ENCODE measurements at places on chromosomes 11 and 22.
A peak's percentile ranks its signal among the peaks of the same experiment; 100 is the strongest.

DNA sequence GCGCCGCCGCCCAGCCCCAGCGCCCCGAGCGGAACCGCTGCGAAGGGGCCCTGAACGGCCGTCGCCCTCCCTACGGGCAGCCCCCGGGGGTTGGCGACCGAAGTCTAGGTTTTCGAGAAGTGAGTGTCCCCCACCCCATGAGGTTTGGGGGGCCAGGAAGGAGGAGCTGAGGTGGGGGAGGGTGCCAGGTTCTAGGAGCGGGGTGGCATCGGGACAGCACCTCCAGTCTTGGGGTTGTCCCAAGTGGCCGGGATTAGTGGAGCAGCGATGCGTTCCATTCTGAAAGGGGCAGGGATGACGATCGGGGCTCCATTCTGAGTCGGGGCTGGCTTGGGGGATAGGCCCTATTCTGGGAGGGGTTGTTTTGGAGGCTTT lies 408 bp downstream of the PPP2R5B start:
- peak; percentile 20 for DNase-seq

GRCh38 chr11:27842290-27842689 lies 142.0 kb upstream of the BDNF start:
- no peak for DNase-seq

- DNase-seq, result peak; percentile 14
Observed at GRCh38 chr11:78424334-78425270, 7.0 kb upstream of the GAB2 start.

DNA sequence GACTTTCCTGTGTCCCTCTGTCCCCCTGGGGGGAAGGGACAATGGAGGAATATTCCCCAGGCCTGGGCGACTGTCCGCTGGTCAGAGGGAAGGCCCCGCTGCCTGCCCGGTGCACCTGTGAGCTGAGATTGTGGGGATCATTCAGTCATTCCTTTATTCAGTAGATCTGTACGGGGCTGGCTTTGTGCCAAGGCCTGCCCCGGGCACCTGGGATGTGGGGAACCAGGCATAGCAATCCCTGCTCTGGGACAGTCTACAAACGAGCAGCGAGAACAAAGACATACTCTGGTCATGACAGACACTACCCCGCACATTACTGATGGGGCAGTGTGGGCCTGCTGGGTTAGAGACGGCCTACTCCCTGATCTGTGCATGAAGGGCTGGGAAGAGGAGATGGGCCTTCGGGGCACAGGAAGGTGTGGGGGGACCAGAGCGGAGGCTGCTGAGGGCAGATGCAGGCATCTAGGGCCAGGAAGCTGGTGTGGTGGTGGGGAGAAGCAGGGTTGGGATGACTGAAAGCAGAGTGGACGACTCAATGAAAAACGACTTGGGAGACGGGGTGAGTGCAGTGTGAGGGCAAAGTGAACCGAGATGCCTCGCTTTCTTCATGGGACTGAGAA lies 1.8 kb upstream of the MYO7A start:
- no peak for DNase-seq

GRCh38 chr22:16819249-16819648 lies 6.0 kb downstream of the XKR3 start:
- DNase-seq, result no peak

DNA sequence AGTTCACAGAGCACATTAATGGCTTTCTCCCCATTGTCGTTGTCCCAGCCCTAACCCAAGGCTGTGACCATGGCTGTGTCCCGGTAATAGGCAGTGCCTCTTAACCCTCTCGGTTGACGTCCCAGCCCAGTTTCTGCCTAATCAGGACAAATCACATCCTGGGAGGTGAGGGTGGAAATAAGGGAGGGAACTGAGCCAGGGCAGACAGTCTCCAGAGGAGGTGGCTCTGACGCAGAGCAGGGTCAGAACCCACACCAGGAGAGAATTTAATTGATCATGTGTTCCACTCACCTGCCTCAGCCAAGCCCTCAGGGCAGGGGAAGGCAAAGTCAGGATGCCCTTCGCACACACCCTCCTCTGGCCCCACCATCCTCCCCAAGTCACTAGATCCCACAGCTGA lies 17.0 kb downstream of the SLC43A1 start:
- no peak for DNase-seq

DNA sequence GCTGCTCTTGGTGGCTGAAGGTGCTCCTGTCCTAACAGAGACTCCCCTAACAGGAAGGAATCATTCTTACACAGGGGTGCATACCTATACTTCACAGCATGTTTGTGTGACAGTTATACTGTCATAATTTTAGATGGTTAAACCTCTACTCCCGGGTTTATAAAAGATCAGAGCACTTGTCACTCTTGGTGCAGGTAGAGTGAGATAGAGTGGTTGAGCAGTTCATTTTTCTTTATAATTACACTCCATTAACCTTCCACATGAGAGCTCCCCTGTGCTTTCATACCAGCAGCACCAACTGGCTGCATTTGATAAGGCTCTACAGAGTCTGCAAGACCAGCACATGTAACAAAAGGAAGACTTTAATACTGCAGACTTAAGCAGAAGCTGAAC lies 72.9 kb downstream of the LARGE2 start:
- peak; percentile 94 for DNase-seq

DNA sequence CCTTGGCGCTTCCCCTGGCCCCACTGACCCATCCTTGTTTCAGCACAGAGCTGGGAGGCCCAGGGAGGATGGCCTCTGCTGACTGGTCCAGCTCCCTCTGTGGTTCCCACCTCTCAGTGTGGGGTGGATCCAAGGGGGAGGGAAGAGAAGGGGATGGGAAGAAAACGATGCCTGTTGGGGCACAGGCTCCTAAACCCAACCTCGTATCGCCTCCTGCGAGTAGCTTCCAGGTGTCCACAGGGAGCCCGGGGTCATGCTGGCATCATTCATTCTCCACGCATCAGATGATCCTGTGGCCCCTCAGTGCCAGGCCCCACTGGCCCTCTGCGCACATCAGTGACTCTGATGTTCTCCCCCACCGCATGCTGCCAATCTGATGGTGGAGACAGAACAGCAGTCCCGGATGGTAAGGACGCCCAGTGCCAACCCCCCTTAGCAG lies 5.1 kb downstream of the MYEOV start:
- DNase-seq, result no peak

DNA sequence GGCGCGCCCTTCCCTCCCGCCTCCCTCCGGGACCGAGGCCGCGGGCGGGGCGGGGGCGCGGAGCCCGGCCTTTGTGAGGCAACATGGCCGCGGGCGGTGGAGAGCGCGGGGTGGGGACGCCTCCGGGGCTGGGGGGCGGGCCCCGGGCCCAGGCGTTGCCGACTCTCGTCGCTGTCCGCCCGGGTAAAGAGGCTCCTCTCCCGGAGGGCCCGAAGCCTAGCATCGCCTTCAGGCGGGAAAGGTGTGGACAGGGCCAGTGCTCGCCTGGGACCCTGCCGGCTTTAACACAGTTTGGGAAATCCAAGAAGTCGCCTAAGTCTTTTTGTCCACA lies 369 bp downstream of the DGCR8 start:
- peak; percentile 69 for DNase-seq

- peak; percentile 42 for DNase-seq
Observed at GRCh38 chr11:20337526-20338154, 25.9 kb upstream of the HTATIP2 start.

GRCh38 chr22:47400701-47401591 lies 638.5 kb downstream of the TBC1D22A start:
- no peak for DNase-seq

DNA sequence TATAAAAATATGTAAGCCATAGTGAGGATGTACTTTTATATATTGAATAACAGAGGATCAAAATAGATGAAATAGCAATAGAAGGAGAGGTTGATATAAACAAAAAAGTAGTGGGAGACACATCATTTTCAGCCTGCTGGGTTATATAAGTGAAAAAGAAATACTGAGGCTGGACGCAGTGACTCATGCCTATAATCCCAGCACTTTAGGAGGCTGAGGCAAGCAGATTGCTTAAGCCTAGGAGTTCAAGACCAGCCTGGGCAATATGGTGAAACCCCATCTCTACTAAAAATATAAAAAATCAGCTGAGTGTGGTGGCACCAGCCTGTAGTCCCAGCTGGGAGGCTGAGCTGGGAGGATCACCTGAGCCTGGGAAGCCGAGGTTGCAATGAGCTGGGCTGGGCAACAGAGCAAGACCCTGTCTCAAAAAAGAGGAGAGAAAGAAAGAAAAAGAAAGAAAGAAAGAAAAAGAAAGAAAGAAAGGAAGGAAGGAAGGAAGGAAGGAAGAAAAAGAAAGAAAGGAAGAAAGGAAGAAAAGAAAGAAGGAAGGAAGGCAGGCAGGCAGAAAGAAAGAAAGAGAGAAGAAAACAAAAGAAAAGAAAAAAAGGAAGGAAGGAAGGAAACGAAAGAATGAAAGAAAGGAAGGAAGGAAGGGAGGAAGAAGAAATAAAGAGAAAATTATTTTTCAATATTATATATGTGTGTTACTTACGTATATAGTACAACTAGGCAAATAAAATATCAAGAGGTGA lies 7.0 kb upstream of the P2RY2 start:
- no peak for DNase-seq

- no peak for DNase-seq
Observed at GRCh38 chr11:22763166-22763565, 66.4 kb downstream of the SVIP start.

DNA sequence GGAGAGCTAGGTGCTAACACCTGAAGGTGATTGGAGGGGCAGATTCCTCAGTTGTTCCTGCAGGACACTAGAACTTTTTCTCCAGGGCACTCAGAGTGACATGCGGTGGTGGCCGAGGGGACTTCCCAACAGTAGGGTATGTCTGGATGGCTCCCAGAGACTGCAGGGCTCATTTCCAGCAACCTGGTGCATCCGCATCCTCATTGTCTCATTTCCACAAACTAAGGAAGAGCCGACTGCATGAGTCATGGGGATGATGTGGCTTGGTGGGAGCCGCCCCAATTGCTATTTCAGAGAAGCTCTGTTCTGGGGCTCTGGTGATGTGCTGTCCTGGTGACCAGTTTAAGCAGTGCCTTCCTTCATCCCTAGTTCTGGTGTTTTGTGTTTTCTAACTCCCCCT lies 2.8 kb upstream of the ROBO4 start:
- DNase-seq, result no peak

- DNase-seq, result no peak
Observed at GRCh38 chr22:40512426-40513136, 123.9 kb downstream of the MRTFA start.

DNA sequence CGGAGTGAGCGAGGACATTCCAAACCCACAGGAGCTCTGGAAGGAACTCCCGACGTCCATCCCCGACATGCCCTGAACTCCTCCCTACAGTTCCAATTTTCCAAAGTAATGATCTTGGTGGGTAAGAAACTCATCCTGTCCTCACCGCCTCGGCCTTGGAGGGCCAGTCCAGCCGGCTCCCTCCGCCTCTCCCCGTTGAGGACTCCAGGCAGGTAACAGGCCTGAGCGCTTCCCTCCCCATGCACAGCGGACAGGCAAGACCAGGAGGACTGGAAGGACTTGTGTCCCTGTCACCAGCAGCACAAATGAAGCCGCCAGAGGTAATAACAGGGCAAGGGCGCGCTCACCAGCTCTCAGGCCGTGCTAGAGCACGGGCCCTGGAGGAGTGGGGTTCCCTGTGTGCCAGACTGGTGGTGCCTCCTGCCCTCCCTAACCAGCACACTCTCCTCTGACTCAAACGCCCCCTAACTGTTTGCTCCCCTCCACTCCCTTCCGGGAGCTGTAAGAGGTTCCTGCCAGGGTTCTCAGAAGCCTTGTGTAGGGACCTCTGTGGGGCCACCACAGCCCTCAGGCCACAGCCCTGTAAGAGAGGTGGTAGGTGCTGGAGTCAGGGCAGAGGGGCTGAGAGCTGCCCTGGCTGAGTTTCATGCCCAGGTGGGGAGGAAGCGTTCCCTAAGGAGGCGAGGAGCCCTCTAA lies 17.1 kb downstream of the OVOL1 start:
- no peak for DNase-seq

- DNase-seq, result no peak
Observed at GRCh38 chr11:76291576-76292526, 85.5 kb upstream of the WNT11 start.

- no peak for DNase-seq
Observed at GRCh38 chr11:69863544-69864200, 44.5 kb upstream of the FGF3 start.

GRCh38 chr11:107337917-107338316 lies 119.7 kb downstream of the CWF19L2 start:
- no peak for DNase-seq

GRCh38 chr22:44382116-44383038 lies 69.6 kb upstream of the SHISAL1 start:
- DNase-seq, result no peak

GRCh38 chr22:46355369-46355995 lies 20.0 kb downstream of the TRMU start:
- peak; percentile 62 for DNase-seq

GRCh38 chr11:130533113-130533798 lies 84.8 kb downstream of the ADAMTS15 start:
- no peak for DNase-seq

- DNase-seq, result no peak
Observed at GRCh38 chr11:30778596-30778995, 192.4 kb upstream of the MPPED2 start.

- no peak for DNase-seq
Observed at GRCh38 chr11:75277211-75277805, 36.7 kb downstream of the TPBGL start.

GRCh38 chr11:114296605-114297372 lies 590 bp downstream of the NNMT start:
- no peak for DNase-seq

GRCh38 chr11:1863352-1864216 lies 10.7 kb downstream of the LSP1 start:
- DNase-seq, result peak; percentile 64
